Daoy (cell line): ENCODE measurements at places on chromosomes 1 and 21. TPM values are rescaled to one million over a fixed set of nuclear protein-coding genes. Genes with fewer than 3 reads are reported as not detected.

DNA sequence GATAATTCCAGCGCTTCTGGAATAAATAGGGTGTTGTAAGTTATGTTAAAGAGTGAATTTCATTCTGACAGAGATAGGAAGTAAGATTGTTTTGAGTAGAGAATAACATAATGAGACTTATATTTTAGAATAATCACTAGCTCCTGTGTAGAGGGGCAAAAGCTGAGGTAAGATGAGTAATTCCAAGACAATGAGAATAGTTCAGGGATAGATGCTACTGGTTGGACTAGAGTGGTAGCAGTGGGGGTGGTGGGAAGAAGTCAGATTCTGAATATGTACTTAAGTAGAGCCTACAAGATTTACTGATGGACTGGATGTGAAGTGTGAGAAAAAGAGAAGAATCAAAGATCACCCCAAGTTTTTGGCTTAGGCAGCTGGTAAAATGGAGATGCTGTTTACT lies 23.3 kb upstream of the MOV10 start:
- no peak for DNase-seq

- DNase-seq: no peak
Observed at GRCh38 chr1:107263291-107263915, 122.6 kb downstream of the NTNG1 start.

- no peak for DNase-seq
Observed at GRCh38 chr1:28058168-28058567, 30.2 kb downstream of the EYA3 start.

DNA sequence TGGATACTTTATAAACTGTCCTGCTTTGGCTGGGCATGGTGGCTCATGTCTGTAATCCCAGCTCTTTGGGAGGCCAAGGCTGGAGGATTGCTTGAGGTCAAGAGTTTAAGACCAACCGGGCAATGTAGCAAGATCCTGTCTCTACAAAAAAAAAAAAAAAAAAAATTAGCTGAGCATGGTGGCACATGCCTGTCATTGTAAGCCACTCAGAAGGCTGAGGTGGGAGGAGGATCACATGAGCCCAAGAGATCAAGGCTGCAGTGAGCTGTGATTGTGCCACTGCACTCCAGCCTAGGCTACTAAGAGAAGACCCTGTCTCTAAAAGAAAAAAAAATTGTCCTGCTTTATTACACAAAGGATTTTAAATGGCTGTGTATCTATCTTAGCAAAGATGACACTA lies 95.2 kb downstream of the LBR start:
- DNase-seq: no peak

DNA sequence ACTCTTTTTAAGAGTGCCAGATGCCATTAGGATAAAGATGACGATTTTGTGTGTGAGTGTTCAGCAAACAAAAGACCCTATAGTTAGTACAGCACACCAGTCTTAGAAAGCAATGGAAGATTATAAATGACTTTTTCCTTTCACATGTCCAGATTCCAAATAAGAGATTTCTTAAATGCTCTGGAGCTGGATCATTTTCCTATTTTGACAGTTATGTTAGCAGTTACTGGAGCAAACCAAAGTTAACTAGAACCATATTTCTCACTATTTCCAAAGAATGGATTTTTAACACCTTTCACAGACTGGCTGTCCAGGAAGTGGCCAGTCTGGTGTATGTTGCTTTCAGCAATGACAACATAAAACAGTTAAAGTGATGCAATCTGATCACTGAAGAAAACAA lies 905.8 kb upstream of the ADGRL2 start:
- DNase-seq: no peak

DNA sequence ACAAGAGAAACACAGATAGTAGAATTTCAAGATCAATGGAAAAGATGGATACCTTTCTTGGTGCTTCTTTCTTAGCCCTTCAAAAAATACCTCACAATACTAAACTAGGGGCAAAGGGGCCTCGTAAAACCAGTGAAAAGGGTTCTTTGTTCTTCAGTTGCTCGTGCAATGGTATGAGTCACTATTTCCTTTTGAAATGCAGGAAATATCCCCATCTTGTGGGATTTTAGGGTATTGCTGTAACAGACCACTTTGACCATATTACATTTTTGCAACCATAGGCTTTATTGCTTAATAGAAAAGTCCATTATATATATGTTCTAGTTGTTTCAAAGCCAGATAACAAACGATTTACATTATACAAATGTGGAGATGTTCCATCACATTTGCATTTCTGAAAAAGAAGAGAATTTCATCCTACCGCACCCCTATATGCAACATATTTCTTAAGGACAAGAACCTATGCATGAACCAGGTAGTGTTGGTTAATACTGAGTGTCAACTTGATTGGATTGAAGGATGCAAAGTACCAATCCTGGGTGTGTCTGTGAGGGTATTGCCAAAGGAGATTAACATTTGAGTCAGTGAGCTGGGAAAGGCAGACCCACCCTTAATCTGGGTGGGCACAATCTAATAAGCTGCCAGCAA lies 88.6 kb upstream of the PKN2 start:
- DNase-seq: peak; percentile 23

FCRL2 gene
- not detected in 2 replicates for total RNA-seq

DNA sequence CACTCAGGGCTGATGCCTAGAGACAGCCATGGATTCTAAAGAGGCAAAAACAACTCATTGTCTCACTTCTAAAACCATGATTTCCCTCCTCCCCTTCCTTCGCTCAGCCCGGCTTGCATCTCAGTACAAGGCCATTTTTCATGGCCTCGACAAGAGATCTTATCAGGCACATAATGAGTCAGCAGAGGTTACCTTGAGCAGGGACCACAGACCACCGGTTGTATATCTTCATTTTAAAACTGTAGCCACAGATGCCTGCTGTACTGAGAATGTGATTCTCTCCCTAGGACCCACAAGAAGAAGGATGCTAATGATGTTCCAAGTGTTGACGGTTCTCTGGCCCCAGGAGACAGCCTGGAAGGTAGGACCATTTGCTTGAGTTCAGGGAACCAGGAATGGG lies 331.9 kb downstream of the AJAP1 start:
- DNase-seq: no peak

MROH9 gene
- total RNA-seq: 0.06 TPM in 1 of 2 replicates, not detected in the other

- no peak for DNase-seq
Observed at GRCh38 chr1:43802356-43802980, 95.1 kb downstream of the ST3GAL3 start.

RGS8 gene
- total RNA-seq: not detected in 2 replicates
